Caco-2 (cell line): ENCODE measurements at places on chromosomes 7 and 10.

GRCh38 chr7:81110673-81111072 is 191.8 kb upstream of the SEMA3C start:
- no peak for DNase-seq

DNA sequence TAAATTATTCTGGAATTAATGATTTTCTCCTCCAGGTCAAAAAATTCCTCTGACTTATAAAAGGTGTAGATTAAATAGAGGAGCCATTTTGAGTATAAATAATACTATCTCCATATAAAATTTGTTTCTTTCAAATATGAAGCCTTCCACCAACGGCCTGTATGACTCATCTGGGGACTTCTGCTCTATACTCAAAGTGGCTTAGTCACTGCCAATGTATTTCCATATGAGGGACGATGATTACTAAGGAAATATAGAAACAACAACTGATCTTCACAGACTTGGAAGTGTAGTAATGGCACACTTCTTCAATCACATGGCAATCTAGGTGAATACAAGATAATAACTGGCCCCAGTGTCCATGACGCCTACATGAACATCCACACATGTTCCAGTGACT is 335.6 kb upstream of the HGF start:
- DNase-seq, result no peak

DNA sequence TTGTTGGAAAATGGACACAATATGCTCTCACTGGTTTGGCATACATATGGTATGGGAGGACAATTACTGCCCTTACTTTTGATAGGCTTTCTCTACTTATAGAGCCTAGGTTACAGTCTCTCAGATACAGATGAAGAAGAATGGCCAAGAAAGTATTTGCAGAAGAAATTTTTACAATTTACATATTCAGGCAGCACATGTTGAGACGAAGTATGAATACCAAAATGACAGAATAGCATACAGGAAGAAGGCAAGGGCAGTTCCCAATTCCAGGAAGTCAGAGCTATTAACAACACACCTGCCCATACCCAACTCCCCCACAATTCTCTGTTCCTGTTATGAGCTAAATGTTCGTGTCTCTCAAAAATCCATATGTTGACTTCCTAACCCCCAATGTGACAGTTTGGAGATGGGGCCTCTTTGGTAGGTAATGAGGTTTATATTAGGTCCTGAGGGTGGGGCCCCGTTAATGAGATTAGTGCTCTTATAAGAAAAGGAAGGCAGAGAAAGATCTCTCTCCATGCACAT is 67.8 kb downstream of the DOCK4 start:
- DNase-seq, result no peak

DNA sequence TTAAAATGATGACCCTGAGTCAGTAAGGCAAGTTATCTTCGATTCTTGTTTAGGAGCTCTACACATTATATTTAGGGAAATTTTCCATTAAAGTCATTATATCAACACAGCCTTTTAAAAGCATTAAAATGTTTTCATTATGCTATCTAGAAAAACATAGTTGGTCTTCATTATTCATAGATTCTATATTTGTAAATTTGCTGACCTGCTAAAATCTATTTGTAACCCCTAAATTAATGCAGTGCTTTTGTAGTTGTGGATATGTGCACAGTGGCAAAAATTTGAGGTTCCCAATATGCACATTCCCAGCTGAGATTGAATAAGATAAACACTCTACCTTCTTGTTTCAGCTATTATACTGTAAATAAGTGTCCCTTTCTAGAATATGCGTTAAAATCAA is 81.1 kb downstream of the KIF20B start:
- no peak for DNase-seq

- peak; percentile 88 for DNase-seq
Measured at GRCh38 chr10:100101192-100102076, 19.8 kb upstream of the CPN1 start.

GRCh38 chr10:107409522-107409921 is 245.0 kb upstream of the SORCS1 start:
- DNase-seq, result peak; percentile 9

GRCh38 chr10:118153287-118153686 is 106.5 kb upstream of the RAB11FIP2 start:
- DNase-seq, result no peak

DNA sequence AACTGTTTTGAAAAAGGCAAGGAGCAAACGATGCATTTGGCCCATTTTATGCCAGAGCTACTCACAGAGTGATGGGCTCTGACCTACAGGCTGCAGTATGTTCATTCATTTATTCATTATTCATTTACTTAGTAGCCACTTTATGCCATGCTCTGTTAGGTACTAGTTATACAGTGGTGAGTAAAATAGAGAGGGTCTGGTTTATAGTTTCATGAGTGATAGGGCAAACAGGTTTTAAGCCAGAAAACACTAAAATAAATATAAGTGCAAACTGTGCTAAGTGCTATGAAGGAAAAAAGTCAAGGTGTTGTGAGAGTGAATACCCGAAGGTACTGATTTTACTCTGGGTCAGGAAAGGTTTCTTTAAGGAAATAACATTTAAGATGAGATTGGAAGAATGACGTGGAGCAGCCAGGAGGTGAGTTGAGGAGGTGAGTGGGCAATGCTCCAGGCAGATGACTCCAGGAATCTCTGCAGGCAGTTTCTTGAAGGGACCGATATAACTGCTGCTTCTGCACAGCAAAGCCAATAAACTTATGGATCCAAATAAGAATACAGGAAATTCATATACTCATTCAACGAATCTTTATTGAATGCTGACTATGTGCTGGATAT is 56.9 kb upstream of the FAM133B start:
- no peak for DNase-seq

DNA sequence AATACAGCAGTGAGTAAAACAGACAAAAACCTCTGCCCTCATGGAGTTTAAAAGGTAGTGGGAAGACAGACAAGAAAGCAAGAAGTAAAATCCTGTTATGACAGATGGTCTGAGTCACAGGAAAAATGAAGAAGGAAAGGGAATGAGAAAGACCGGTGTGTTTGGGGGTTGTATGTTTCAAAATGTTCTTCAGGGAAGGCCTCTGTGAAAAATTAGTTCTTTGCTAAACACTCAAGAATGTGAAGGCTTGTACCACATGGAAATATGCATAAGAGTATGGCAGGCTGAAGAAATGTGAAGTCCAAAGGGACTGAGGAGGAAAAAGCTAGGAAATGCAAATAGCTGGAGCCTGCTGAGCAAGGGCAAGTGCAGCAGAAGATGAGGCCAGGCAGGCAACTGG is 315.9 kb upstream of the SEMA3A start:
- no peak for DNase-seq

DNA sequence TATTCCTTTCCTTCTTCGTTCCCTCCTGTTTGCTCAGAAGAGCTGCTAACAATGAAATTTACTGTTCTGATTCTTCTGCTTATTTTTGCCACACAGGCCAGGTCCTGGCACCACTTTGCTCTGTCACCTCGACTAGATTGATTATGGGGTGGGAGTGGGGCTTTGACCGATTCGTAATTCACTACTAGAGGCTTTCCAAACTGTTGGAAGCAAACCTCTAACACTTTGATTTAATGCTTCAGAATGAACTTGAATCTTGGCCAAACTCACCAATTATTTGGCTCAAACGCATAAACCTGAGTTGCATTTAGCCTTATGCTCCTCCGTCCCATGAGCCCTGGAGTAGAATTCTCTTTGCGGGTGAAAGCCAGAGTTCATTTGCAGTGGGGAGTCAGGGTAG is 476.2 kb upstream of the FZD8 start:
- no peak for DNase-seq

GRCh38 chr7:88919478-88920131 is 124.1 kb upstream of the TEX47 start:
- no peak for DNase-seq

GRCh38 chr10:71625445-71626175 is 94.0 kb downstream of the C10orf105 start:
- DNase-seq, result no peak

DNA sequence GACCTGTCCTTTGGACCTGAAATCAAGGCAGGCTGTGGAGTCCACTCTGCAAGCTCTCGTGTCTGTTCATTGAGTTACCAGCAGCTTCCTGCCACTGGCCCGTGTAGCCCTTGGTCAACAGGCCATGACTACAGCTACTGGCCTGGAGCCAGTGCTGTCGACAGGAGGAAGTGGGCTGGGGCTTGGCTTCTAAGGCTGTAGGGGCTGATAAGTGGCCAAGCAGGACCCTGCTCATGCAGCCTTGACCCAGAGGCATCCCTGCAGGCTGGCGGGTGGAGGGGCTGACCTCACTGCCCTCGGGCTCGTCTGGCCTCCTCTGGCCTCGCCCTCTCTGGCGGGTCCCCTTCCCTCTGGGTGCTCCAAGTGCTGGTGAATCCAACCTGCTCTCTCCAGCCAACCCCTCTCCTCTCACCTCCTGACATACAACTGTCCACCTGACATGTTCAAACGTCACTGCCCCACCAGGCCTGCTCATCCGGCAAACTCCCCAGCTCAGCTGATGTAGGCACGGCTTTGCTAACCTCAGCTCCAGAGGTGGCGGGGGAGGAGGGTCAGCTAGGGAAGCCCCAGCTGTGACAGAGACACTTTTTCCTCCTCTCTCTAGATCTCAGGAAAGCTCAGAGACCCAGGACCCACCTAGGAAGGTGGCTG is 188.6 kb upstream of the LYZL2 start:
- DNase-seq, result no peak

- peak; percentile 49 for DNase-seq
Measured at GRCh38 chr10:70602665-70603448, at the start of gene PRF1. Gene PRF1, minus strand, starts transcription at chr10:70602741. Its CDS starts 1,839 bp downstream, at chr10:70600902.

GRCh38 chr7:110973196-110973990 is 117.5 kb upstream of the LRRN3 start:
- DNase-seq, result no peak

DNA sequence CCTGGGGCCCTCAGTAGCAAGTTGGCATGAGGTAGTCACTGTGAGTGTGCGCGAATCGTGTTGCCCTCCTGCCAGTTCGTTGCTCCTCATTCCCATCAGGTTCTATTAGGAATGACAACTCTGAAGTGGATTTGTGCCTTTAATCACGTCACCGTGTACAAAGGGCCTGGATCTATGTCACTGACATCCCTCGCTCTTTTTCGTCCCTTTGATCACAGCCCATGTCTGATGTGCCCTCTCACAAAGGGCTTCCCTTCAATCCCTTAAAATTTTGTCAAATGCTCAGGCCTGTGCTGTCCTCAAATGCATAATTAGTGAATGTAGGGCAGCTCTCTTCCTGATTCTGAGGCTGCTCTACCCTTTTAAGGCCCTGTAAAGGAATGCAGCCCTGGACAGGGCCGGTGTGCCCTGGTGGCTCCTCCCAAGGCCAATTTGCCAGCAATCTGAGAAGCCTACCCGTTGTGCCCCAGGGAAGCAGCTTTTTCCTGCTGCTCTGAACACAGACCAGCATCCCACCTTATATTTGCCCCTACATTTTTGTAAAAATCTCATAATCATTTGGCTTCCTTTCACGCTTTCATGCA is 93.6 kb downstream of the TMEM178B start:
- DNase-seq, result no peak

GRCh38 chr7:44071726-44072363 is 6.5 kb upstream of the PGAM2 start:
- DNase-seq, result peak; percentile 51

- no peak for DNase-seq
Measured at GRCh38 chr7:38319873-38320272, 46.4 kb upstream of the TARP start.

GRCh38 chr10:36263871-36264270 is 621.8 kb upstream of the FZD8 start:
- no peak for DNase-seq
